CD4-positive, CD25-positive, alpha-beta regulatory T cell (primary cell): ENCODE measurements at places on chromosomes 7 and 10. TPM values are rescaled to one million over a fixed set of nuclear protein-coding genes. Genes with fewer than 3 reads are reported as not detected.

DNA sequence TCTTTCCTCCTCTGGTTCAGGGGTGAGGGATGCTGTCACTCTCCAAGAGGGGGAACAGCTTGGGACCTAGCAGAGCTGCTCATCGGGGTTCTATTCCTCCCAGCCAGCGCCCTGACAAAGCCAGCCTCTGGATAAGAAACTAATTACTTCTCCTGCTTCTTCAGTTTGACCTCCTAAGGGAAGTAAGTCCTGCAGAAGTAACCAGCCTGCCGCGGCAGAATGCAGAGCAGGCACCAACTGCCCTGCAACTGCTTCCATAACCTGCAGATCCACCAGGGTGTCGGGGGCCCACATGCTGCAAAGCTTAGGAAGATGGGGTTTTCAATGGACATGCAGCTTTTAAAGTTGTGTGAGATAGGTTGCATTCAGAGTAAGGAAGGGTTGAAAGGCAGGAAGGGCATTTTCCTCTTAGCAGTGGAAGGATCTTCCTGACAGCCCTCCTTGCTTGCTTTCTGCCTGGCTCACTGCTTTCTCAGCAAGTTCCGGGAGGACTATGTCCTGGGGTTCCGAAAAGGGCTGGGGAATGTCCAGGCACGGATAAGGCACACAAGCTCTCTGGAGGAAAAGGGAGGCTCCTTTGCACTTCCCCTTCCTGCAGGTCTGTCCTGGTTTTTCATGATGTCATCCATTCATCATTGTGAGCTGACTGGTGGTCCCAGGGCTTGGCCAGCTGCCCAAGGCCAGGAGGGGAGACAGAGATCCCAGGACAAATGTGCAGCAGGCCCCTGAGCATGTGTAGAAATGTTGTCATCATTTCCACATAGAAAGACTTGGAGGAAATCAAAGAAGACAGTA, 24.3 kb upstream of the CALU start:
- H3K27ac ChIP-seq: no peak overlapping the region
- no peaks in the 10 kb centered on the region for H3K36me3 ChIP-seq
- no peak overlapping the region for H3K4me3 ChIP-seq
- peaks cover 10% of the 10 kb centered on the region for H3K27me3 ChIP-seq
- no peaks in the 10 kb centered on the region for H3K4me1 ChIP-seq

The MYL10 gene
- not detected for total RNA-seq

DNA sequence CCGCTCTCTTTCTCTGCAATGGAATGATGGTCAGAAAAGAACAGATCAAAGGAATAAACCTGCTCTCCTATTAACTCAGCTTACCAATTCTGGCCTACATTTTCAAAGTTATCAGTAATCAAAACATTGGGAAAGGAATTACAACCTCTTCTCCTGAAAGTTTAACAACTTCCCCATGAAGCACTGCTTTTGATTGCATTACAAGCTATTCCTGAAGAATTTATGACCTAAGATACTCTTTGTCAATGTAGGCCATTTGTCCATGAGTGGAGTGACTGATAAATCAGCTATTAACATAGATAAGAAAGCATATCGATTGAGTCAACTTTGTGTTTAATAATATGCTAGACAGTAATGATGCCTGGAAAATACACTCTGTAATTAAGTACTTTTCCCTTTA, 271.7 kb upstream of the C7orf33 start:
- DNase-seq: no peak
- no peaks in the 10 kb centered on the region for H3K4me1 ChIP-seq
- H3K4me3 ChIP-seq: no peak overlapping the region
- no peaks in the 10 kb centered on the region for H3K36me3 ChIP-seq
- no peak overlapping the region for H3K27ac ChIP-seq
- H3K27me3 ChIP-seq: peaks cover 2% of the 10 kb centered on the region

DNA sequence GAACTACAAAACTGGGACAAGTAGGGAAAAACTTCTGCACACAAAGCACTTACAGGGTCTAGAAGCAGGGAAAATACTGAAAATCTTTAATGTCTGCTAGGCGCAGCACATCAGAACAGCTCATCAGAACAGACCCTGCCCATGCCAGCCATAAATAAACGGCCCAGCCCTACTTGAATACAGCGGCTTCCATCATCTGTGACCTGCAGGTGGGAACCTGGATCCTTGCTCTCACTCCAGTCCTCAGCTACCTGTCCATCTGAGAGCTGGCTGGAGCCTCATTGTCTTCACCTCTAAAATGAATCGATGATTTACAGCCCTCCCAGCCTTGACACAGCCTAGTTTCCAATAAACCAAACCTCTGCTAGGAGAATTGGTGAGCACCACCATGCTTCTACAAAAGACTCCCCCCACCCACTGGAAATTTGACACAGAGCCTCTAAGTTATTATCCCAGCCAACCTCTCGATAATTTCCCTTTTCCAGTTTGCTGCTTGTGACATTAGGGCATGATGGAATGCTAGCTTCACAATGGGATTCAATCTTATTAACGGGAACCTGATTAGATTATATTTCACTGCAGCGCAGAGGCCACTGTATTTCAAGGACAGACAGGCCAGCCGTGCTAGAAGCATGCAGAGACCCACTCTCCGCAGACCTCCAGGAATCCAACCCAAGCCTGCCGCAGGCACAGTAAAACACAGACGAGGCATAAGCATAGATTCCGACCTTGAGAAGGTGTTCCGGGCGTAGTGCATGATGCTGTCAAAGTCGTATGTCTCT, 61.6 kb upstream of the OPALIN start:
- H3K4me3 ChIP-seq: no peak overlapping the region
- no peaks in the 10 kb centered on the region for H3K36me3 ChIP-seq
- H3K27ac ChIP-seq: no peak overlapping the region
- H3K27me3 ChIP-seq: peaks cover 6% of the 10 kb centered on the region

GRCh38 chr10:116669832-116670644, 49.3 kb downstream of the PNLIPRP2 start:
- H3K27me3 ChIP-seq: no peaks in the 10 kb centered on the region
- H3K27ac ChIP-seq: no peak overlapping the region
- DNase-seq: no peak
- H3K36me3 ChIP-seq: no peaks in the 10 kb centered on the region

GRCh38 chr7:96786261-96786997, 76.8 kb upstream of the SEM1 start:
- H3K36me3 ChIP-seq: no peaks in the 10 kb centered on the region
- no peak overlapping the region for H3K4me3 ChIP-seq
- H3K27ac ChIP-seq: no peak overlapping the region
- no peaks in the 10 kb centered on the region for H3K4me1 ChIP-seq
- no peaks in the 10 kb centered on the region for H3K27me3 ChIP-seq

DNA sequence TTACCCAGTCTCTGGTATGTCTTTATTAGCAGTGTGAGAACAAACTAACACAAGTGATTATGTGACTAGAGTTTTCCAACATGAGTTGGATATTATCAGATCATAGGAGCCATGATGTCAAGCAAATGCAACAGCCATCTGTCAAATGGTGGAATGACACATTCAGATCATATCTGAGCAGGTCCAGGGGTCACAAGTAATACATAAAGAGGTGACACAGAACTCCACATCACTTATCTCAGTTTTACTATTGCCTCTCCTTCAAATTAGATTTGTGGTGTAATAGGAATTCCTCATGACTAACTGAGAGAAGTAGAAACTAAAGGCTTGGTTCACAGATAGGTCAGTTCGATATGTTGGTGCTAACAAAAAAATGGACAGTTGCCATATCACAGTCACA, 12.2 kb upstream of the SAMD9L start:
- DNase-seq: no peak
- H3K4me1 ChIP-seq: no peaks in the 10 kb centered on the region

- H3K4me3 ChIP-seq: no peak overlapping the region
- no peaks in the 10 kb centered on the region for H3K4me1 ChIP-seq
- no peaks in the 10 kb centered on the region for H3K27me3 ChIP-seq
- no peak overlapping the region for H3K27ac ChIP-seq
Measured at GRCh38 chr7:131538071-131538812, 18.2 kb downstream of the PODXL start.

DNA sequence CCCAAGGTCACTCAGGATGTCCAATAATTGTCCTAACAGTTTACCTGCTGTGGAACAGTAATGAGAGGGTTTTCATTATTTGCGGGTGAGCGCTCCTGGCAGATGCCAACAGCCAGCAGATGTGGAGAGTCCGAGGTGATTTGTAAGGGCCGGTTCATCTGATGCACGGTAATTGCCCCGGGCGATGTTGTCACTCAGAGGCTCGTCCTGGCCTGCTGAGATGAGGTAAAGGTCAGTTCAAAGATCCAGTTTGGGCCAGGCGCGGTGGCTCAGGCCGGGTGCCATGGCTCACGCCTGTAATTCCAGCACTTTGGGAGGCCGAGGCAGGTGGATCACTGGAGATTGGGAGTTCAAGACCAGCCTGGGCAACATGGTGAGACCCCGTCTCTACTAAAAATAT, 16.9 kb downstream of the LHPP start:
- no peaks in the 10 kb centered on the region for H3K36me3 ChIP-seq
- no peaks in the 10 kb centered on the region for H3K4me1 ChIP-seq
- no peak overlapping the region for H3K27ac ChIP-seq
- H3K4me3 ChIP-seq: no peak overlapping the region
- no peak for DNase-seq

- no peak overlapping the region for H3K27ac ChIP-seq
- peaks cover 14% of the 10 kb centered on the region for H3K4me1 ChIP-seq
- no peak overlapping the region for H3K4me3 ChIP-seq
- no peak for DNase-seq
- H3K36me3 ChIP-seq: peaks cover 6% of the 10 kb centered on the region
Measured at GRCh38 chr7:128032605-128033235, 1.5 kb upstream of the LRRC4 start.

GRCh38 chr7:6385909-6386560, 61.7 kb downstream of the DAGLB start:
- peaks cover 27% of the 10 kb centered on the region for H3K36me3 ChIP-seq
- peaks cover 43% of the 10 kb centered on the region for H3K4me1 ChIP-seq

- peaks cover 26% of the 10 kb centered on the region for H3K36me3 ChIP-seq
- no peak overlapping the region for H3K4me3 ChIP-seq
- no peaks in the 10 kb centered on the region for H3K4me1 ChIP-seq
- no peak for DNase-seq
- no peak overlapping the region for H3K27ac ChIP-seq
Measured at GRCh38 chr10:5953676-5954075, 23.7 kb downstream of the IL15RA start.

DNA sequence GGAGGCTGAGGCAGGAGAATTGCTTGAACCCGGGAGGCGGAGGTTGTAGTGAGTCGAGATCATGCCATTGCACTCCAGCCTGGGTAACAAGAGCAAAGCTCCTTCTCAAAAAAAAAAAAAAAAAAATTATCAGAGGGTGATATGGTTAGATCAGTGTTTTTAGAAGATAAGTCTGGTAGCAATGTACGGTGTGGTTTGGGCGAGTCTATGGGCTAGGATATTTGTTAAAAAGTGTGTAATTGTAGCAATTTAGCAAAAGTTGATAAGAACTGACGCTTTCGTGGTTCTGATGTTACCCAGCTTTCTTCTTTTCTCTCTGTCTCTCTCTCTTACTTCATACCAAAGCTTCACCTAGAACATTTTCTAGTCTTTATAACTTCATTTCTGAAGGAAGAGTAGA, 6.9 kb upstream of the CYP51A1 start:
- H3K27ac ChIP-seq: no peak overlapping the region
- H3K4me1 ChIP-seq: no peaks in the 10 kb centered on the region
- no peaks in the 10 kb centered on the region for H3K36me3 ChIP-seq

GRCh38 chr7:5666361-5666760, 115.1 kb downstream of the RNF216 start:
- no peak for DNase-seq
- H3K27me3 ChIP-seq: no peaks in the 10 kb centered on the region
- peaks cover 28% of the 10 kb centered on the region for H3K36me3 ChIP-seq
- no peak overlapping the region for H3K27ac ChIP-seq
- H3K4me1 ChIP-seq: peaks cover 10% of the 10 kb centered on the region

GRCh38 chr7:16710651-16711050, 42.9 kb upstream of the TSPAN13 start:
- H3K4me1 ChIP-seq: peaks cover 2% of the 10 kb centered on the region
- no peak overlapping the region for H3K27ac ChIP-seq
- no peak overlapping the region for H3K4me3 ChIP-seq
- no peaks in the 10 kb centered on the region for H3K27me3 ChIP-seq
- DNase-seq: no peak

DNA sequence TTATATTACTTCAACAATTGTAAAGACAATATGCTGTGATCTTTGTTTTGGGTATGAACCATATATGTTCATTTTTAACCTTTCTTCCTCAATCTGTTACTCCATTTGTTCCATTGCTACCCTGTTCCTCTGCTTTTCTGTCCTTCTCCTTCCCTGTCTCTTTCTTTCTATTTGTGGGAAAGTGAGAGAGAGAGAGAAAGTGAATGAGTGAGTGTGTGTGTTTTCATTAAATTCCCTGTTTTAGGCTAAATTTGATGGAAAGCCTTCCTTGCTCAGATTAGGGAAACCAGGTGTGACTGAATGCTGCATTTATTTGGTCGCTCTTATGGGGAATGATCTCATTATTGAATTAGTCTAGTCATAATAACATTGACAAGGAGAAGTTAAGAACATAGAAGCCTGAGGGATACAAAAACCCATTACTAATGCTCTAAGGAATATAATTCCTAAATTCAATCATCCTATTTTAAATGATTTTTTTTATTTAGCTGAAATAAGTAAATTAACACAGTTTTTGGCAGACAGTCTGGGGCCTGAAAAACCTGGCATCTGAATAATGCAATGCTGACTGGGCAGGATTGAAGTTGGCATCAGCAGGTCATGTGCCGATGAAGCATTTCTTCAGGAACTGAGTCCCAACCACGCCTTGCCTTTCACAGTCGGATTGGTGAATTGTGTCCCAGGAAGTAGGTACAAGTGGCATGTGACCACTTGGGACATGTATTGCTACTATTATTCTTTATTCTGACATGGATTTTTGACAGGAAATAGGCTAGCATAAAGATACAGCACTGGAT, 117.6 kb upstream of the LRGUK start:
- H3K27me3 ChIP-seq: no peaks in the 10 kb centered on the region
- H3K4me1 ChIP-seq: no peaks in the 10 kb centered on the region
- H3K36me3 ChIP-seq: peaks cover 16% of the 10 kb centered on the region
- no peak for DNase-seq
- no peak overlapping the region for H3K4me3 ChIP-seq

DNA sequence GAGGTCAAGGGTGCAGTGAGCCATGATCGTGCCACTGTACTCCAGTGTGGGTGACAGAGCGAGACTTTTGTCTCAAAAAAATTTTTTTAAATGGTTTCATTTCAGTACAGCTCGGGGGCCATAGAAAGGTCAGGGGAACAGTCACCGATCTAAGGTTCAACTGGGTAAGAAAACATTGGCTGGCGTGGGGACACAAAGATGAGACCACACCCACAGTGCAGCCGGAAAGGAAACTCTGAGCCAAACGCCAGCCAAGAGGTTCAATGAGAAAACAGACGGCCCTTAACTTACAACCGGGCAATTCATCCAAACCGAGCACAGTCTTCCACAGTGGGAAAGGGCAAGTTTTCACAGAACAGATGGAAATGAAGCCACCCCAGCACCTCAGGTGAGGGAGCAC, 65.1 kb downstream of the SLC37A3 start:
- H3K4me1 ChIP-seq: no peaks in the 10 kb centered on the region
- no peak for DNase-seq
- no peak overlapping the region for H3K27ac ChIP-seq
- H3K4me3 ChIP-seq: no peak overlapping the region
